ENCODE measurements at places on chromosomes 1 and 21. TPM values are rescaled to one million over a fixed set of nuclear protein-coding genes. Genes with fewer than 3 reads are reported as not detected.
A peak's percentile ranks its signal among the peaks of the same experiment; 100 is the strongest.

DNA sequence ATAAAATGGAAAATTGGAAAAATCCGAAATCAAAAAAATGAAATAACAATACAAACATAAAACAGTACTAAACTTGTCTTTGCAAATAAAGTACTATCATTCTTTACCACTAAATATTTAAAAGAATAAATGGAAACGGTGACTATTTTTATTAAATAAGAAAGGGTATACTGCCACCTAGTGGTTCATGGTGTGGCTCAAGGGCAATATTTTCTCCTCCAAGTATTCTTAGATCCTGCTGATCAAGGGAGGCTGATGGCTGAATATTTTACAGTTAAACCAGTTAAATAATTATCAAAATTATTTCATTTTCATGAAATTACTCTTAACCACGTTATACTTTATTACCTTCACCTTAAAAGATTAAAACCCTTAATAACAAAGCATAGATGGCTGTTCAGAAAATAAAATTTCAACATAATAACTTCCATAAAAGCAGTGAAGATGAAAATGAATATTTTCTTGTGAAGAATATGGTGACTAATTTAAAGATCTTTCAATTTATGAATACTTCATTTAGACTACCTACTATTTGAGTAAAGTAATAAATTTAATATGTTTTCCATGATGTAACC is 1793.9 kb downstream of the NCAM2 start:
- H3K36me3 ChIP-seq: no peaks in the 10 kb centered on the region
- DNase-seq: no peak
- no peak overlapping the region for H3K27ac ChIP-seq
- no peak overlapping the region for H3K4me3 ChIP-seq
- H3K27me3 ChIP-seq: no peaks in the 10 kb centered on the region

PTCH2 gene
- 0.99 TPM for total RNA-seq

DNA sequence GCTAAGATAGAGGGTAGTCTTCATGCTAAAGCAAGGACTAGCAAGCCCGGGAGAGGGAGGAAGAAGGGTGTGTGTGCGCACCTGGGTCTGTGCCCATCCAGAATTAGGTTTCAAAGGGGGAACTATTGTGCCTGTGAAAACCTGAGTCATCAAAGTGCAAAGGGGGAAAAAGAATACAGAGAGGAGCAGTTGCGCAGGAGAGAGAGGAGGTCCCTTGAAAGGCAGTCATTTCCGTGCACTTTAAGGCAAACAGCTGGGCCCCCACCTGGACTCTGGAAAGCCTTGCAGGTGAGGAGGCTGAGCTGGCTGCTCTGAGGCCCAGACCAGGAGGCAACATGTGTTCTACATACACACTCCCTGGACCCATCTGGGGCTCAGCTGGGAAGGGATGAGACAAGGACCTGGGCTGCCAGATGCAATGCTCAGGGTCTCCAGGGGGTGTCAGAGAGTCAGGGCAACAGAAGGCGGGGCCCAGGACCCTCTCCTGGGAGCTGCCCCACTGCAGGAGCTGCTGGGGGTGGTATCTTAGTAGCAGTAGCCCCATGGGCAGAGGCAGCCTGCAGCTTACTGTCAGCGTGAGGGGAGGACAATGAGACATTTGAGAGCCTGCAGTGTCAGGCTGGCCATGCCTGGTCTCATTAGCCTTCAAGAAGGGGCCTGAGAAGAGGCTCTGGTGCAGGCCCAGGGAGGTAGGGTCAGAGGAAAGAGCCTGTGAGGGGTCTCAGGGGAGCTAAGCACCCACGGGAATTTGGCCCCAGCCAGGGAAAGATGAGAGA is 14.3 kb downstream of the PROK1 start:
- H3K4me1 ChIP-seq: no peaks in the 10 kb centered on the region
- no peaks in the 10 kb centered on the region for H3K36me3 ChIP-seq
- no peak for DNase-seq
- no peak overlapping the region for H3K4me3 ChIP-seq
- no peaks in the 10 kb centered on the region for H3K27me3 ChIP-seq

- H3K27me3 ChIP-seq: no peaks in the 10 kb centered on the region
- H3K4me1 ChIP-seq: no peaks in the 10 kb centered on the region
- no peak overlapping the region for H3K4me3 ChIP-seq
- DNase-seq: peak; percentile 92
Observed at GRCh38 chr1:201488830-201489589, 17.9 kb downstream of the CSRP1 start.

DNA sequence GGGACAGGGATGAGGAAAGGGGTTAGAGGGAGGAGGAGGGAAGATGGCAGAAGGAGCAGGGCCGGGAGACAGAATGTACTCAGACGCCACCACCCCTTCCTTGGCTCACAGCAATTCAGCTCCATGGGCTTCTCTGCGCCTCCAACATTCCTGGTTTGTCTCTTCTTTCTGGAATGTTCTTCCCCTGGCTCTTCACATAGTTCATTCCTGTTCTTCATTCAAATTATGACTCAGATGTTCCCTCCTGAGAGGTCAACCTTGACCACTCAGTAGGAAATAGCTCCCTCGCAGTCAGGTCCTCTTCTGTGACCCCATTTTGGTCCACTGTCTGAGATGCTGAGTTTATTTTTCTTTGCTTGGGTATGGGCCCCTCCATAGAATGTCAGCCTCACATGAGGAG is 203.2 kb downstream of the C1orf94 start:
- H3K36me3 ChIP-seq: no peaks in the 10 kb centered on the region
- H3K27ac ChIP-seq: no peak overlapping the region
- H3K4me3 ChIP-seq: no peak overlapping the region
- peaks cover 18% of the 10 kb centered on the region for H3K27me3 ChIP-seq

GRCh38 chr1:57844382-57844980 is 420.6 kb upstream of the DAB1 start:
- no peak overlapping the region for H3K4me3 ChIP-seq
- no peaks in the 10 kb centered on the region for H3K27me3 ChIP-seq
- H3K27ac ChIP-seq: no peak overlapping the region
- H3K4me1 ChIP-seq: no peaks in the 10 kb centered on the region
- H3K36me3 ChIP-seq: no peaks in the 10 kb centered on the region

DNA sequence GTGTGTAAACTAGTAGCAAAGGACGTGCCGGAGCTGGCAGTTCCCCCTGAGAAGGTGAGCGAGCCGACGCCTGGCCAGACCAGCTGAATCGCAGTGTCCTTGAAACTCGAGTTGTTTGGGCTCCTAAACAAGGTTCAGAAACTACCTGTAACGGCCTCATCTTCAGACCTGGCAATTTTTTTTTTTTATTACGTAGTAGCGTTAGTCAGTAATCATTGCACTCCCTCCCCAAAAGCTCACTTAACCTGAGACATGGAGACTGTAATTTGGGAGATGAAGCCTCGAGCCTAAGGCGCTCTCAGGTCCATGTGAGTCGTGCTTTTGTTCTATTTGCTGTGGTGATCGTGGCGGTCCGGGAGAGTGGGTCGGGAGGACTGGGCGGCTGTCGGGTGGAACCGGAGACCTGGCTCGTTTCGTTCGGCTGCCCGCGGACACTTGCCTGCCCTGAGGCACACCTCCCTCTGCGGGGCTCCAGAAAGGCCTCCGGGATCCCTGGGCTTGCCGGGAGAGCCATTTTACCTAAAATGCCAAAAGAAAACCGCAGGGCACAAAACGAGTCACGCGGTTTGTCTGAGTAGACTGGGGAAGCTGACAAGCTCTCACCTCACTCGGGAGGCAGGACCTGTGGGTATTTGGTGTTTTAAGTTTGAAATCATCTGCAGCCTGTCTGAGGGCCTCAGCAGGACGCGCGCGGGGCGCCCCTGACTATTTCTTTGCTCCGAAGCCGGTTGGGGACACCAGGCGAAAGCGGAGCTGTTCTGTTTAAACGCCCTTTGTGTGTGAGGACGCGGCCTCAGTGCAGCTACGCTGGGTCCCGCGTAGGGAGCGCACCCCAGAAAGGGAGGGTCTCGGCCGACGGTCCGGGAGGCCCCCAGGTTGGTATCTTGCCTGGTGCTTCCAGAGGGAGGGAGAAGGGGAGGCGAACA is 722 bp downstream of the LHX8 start:
- no peak overlapping the region for H3K4me3 ChIP-seq
- no peaks in the 10 kb centered on the region for H3K36me3 ChIP-seq
- DNase-seq: peak; percentile 51
- peaks cover 68% of the 10 kb centered on the region for H3K27me3 ChIP-seq
- H3K4me1 ChIP-seq: peaks cover 25% of the 10 kb centered on the region

DNA sequence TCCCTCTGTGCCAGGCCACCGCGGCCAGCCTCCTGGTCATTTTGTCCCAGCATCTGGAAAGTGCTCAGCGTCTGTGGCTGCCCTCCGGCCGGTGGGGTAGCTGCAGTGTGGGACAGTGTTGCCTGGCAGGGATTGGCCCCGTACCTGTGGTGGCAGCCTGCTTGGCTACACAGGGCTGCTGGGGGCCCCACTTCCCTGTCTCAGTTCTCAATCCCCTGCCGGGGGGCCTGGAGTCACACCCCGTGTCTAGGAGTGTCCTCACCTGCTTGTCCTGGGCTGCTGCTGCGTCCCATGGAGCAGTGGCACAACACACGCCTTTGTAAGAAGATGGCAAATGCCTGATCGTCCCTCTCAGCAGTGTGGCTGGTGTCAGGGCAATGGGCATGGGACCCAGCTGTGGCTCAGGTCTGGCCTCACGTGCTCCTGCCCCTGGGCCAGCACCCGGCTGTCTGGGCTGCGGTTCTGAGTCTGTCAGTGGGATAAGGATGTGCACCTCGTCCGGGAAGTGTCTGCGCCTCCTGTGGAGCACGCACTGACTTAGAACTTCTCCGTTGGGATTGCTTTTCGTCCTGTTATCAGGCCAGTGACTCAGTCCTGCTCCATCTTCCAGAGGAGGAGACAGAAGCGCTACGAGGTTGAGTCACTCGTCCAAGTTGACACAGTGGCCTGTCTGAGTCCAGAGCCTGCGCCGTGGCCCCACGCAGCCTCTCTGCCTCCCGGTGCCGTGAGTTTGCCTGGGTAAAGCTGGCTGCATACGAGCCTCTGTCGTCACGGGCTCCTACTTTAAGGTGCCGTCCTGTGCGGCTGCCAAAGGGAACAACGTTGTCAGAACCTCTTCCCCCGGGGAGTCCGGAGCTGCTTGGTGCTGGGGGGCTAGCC is 41.0 kb downstream of the CRYAA start:
- no peaks in the 10 kb centered on the region for H3K4me1 ChIP-seq
- peak; percentile 48 for DNase-seq
- H3K36me3 ChIP-seq: no peaks in the 10 kb centered on the region

DNA sequence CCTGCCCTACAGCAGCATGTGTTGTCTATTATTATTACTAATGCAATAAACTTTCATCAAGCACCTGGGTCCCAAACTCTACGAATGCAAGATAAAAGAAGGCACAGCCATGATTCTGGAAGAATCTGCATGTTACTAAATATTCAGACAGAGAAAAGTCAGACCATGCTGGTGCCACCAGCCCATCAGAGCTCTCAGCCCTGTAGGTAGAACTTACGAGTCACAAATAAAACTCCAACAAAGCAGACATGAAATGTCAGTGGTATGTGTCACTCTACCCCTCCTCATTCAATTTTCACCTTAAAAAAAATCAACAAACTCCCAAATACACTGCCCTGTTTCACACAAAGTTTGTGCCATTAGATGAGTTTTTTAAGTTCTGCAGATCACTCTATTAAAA is 62.4 kb upstream of the TIAM1 start:
- no peak for DNase-seq
- no peak overlapping the region for H3K27ac ChIP-seq
- H3K27me3 ChIP-seq: no peaks in the 10 kb centered on the region
- no peaks in the 10 kb centered on the region for H3K36me3 ChIP-seq
- H3K4me1 ChIP-seq: no peaks in the 10 kb centered on the region

MYOC gene
- total RNA-seq: 31.0 TPM

GRCh38 chr1:2644171-2644570 is 11.4 kb upstream of the MMEL1 start:
- no peaks in the 10 kb centered on the region for H3K27me3 ChIP-seq
- H3K27ac ChIP-seq: no peak overlapping the region
- H3K4me3 ChIP-seq: no peak overlapping the region
- H3K4me1 ChIP-seq: peaks cover 20% of the 10 kb centered on the region
- H3K36me3 ChIP-seq: no peaks in the 10 kb centered on the region
- peak; percentile 58 for DNase-seq

- no peaks in the 10 kb centered on the region for H3K36me3 ChIP-seq
- no peak overlapping the region for H3K27ac ChIP-seq
- no peaks in the 10 kb centered on the region for H3K27me3 ChIP-seq
- H3K4me1 ChIP-seq: peaks cover 18% of the 10 kb centered on the region
- H3K4me3 ChIP-seq: no peak overlapping the region
Observed at GRCh38 chr1:32208469-32208868, 420 bp upstream of the DCDC2B start.

DNA sequence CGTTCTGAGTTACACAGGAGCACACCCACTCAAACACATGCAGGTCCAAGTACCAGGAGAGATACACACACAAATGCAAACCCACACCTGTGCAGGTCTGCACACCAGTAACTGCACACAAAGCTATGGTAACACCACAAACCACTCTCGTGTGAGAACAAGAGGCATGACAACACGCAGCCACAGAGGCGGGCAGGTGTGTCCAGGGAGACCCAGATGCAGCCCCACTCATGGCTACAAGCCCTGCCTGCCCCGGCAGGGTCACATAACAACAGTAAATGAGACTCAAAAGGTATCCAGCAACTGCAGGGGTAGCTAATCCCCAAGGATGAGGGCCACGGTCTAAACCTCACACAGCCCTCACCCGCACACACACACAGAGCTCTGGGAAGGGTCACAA is 48.1 kb downstream of the RAP1GAP start:
- DNase-seq: no peak
- no peaks in the 10 kb centered on the region for H3K27me3 ChIP-seq
- no peaks in the 10 kb centered on the region for H3K4me1 ChIP-seq
- H3K4me3 ChIP-seq: no peak overlapping the region
- H3K27ac ChIP-seq: no peak overlapping the region

DNA sequence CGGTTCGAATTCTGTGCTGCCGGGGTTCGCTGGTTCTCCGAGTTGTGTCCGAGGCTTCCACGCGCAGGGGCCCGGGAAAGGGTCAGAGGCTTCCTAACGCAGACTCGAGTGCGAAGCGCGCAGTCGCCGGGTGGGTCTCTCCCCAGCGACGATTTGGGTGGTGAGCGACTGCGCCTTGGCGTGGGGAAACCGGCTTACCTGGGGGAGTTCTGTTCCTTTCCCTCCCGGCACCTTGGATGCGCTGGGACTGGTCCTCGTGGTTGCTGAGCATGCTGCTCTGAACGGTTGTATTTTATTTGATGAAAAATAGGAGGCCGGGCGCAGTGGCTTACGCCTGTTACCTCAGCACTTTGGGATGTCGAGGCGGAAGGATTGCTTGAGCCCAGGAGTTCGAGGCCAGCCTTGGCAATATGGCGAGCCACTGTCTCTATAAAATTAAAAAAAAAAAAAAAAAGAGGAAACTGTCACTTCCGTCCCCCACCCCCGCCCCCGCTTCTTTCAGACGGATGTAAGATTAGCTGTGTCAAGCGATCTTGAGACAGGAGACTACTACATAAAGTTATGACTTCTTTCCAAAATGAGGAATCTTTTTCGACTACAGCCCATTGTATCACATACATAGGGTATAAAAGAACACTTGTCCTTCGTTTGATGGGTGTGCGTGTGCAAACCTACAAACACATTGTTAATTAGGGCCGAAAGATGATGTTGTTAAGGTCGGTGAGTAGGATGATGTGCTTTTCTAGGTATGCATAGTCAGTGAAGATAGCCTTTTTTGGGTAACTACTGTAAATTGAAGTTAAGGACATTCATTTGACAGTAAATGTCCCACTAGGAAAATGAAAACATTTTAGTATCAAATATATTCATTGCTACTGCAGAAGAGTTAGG is at the start of gene CCDC18:
CCDC18 (plus strand) TSS at position 2 of the 891 bp plus-strand sequence. CDS start 2,638 bp downstream, outside the sequence.
- H3K4me1 ChIP-seq: peaks cover 32% of the 10 kb centered on the region
- H3K36me3 ChIP-seq: no peaks in the 10 kb centered on the region
- DNase-seq: no peak
- peak within 1 kb of the TSS; percentile 88 for H3K4me3 ChIP-seq

FCGR3B gene
- not detected for total RNA-seq

All from sigmoid colon (tissue), 7 donors.